ENCODE measurements at places on chromosomes 3 and 15.

DNA sequence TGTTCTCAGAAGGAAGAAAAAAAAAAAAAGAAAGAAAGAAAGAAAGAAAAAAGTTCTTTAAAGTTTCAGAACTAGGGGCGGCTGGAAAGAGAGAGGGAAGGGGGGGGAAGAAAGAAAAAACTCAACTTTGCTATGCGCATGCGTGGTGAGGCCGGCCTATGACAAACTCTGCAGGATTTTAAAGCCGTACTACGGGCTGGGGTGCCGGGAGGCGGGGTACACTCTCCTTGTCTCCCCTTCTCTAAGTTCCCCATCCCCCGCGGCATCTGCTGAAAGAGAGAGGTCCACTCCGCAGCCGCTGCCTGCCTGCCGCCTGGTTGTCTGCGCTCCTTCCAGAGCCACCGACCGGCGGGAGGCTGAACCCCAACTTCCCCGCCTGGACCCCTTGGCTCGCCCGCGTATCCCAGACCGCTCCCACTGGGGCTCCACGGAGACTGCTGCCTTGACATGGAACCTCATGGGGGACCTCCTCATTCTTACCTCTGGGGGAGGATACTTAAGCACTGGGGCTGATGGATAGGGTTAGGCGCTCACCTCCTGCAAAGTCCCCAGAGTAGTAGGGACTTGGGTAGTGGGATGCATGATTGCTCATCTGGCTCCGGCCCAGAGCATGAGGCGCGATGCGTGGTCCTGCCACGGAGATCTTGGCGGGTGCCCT is 1.4 kb upstream of the WNT5A start:
- peak; percentile 78 for DNase-seq

DNA sequence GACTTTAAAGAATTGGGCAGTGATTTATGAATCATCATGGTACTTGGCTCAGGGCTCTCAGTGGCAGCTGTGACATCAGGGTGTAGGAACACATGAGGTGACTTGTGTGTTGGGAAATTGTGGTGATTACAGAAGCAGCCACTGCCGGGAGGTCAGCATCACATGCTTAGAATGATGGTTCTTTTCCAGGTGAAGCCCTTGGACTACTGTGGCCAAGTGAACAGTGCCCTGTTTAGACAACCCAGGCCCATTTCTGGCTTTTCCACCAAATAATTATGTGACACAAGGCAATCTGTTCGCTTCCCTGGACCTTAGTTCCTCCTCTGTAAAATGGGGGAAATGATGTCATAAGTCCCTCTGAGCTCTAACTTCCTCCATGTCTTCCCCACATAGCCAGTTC is 139.7 kb upstream of the ROPN1 start:
- no peak for DNase-seq

DNA sequence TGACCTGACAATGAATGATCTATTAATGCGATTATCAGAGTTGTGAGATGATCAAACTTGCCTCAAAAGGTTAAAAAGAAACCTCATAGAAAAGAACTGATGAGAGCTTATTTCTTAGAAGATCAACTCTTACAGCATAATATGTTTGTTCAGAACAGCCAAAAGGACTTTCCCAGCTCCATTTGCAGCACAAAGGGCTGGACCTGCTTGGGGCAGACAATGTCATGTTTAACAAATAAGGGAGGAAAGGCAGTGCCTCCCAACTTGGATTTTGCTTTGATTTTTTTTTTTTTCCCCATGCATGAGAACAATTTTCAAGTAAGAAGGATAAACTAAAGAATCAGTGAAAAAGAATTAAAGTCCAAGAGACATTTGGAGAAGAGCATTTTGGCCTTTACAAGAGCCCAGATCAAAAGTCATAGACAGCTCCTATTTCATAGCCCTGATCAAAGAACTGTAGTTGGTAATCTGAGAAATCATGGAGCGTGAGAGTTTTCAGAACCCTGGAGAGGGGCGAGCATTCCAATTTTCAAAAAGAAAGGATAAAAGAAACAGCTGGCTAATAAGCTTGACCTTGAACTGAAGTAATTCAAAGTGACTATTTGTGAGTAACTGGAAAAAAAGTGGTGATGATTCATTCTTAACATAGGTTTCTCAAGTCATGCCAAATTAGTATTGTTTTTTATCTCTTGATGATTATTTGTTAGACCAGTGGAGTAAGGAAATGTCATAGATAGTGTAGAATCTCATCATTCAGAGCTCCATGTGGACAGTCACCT is 136.0 kb upstream of the CFAP20DC start:
- DNase-seq: peak; percentile 4

DNA sequence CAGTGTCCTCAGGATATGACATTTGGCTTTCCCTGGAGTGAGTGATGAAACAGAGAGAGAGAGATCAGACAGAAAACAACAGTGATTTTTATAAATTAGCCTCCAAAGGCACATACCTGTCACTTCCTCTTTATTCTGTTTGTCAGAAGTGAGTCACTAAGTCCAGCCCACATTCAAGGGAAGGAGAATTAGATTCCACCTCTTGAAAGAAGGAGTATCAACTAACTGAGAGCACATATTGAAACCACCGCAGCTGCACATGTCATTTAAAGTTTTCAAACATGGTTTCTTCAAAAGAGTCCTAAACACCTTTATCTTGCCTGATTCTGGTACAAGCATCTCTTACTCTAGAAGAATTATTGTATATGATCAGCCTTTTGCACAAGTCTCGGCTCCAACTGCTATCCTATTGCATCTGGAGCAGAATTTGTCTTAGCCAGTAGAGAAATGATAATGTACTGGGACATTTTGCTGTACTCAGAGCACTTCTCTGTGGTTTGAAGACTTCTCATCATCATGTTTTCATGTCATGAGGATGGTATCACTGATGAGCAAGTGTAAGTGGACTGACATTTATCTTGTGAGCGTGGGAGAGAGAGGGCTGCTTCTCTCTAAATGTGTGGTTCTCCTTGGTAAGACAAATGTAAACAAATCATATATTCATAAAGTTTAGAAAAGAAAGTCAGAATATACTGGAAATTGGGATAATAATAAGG is 338.9 kb upstream of the CFAP20DC start:
- DNase-seq: no peak

DNA sequence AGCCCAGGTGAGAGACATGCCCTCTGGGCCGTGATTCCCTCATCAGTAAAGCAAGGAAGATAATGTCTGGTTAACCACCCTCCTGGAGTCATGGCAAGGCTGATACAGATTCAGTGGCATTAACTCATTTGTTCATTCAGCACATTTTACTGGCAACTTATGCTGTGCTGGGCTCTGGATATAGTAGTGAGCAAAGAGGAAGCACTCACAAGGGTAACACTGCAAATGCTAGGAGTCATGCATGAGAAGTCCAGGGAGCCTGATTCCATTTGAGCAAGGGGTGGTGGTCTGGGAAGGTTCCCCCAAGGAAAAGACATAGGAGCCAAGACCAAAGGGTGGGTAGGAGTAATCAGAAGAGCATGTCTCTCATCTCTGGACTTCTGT is 50.2 kb downstream of the SMAD3 start:
- DNase-seq: no peak

DNA sequence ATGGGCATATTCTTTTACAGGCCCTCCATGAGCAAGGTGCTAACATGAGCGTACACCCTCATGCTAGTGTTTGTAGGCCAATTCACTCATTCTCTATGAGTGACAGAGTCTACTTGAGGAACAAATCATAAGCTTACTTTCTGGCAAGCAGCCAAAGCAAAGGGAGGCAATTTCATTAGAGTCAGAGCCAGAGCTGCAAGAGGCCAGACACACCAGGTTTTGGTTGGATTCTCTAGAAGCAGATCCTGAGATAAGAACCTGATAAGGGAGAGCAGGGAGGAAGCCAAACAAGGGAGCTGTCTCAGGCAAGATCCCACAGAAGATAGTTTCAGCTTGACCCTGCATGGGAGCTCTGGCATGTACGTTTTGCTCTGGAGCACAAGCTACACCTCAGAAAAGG is 214.1 kb upstream of the CTNNB1 start:
- no peak for DNase-seq

GRCh38 chr3:166071-166470 is 30.5 kb upstream of the CHL1 start:
- no peak for DNase-seq

DNA sequence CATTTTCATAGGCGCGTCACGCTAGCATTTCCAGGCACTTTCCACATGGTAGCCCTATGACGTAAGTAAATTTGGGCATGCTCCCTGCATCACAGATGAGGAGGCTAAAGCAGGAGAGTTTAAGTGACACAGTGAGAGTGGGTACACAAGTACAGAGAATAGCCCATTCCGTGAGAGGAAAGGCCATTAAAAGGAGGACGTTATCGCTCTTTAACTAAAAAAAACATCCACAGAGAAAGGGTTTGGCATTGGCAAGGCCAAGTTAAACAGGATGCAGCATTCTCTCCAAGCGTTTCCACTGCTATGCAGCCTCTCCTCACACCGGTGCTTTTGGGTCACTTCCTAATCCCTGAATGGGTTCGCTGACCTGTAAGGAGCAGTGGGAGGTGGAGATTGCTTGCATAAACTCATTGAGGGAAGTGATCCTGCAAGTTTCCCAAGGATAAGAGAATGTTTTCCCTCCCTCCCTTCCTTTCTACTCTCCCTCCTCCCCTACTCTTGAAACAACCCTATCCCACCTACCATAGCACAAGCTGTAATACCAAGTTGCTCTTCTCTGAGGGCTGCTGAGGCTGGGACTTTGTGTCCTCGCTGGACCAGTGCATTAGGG is 147.7 kb downstream of the VGLL4 start:
- DNase-seq: no peak

GRCh38 chr3:159831466-159831865 is 157.2 kb upstream of the IL12A start:
- no peak for DNase-seq

GRCh38 chr3:174596447-174596982 is 262.6 kb upstream of the NAALADL2 start:
- DNase-seq: no peak

DNA sequence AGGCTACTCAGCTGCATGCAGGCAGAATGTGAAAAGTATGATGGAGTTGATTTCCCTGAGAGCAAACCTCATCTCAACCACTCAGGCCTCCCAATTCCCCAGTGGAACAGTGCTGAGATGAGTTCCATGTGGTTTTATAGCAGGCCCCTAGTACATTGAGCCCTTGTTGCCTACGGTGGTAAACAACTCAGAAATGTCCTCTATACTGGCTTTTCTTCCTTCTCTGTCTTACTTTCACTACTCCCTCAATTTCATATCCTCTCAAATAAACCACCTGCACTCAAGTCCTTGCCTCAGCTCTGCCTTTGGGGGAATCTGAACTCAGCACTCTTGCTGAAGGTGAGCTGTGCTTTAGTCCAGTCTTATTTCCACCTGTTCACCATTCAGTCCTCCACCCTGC is 399.9 kb downstream of the PDCD6IP start:
- DNase-seq: no peak

DNA sequence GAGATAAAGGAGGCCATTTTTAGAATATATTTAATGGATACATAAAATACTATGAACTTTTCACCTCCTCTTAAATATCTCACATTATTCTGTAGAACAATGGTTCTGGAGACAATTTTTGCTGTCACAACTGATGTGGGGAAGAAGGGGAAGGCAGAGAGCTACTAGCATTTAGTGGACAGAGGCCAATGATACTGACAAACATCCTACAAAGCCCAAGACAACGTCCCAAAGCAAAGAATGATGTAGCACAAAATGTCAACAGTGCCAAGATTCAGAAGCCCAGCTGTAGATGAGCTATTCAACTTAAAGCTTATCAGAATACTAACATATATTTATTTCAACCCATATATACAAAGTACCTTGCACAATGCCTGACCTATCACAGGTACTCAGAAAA is 1069.4 kb downstream of the ROBO1 start:
- no peak for DNase-seq

- no peak for DNase-seq
Measured at GRCh38 chr15:96406701-96407100, 76.2 kb downstream of the NR2F2 start.

DNA sequence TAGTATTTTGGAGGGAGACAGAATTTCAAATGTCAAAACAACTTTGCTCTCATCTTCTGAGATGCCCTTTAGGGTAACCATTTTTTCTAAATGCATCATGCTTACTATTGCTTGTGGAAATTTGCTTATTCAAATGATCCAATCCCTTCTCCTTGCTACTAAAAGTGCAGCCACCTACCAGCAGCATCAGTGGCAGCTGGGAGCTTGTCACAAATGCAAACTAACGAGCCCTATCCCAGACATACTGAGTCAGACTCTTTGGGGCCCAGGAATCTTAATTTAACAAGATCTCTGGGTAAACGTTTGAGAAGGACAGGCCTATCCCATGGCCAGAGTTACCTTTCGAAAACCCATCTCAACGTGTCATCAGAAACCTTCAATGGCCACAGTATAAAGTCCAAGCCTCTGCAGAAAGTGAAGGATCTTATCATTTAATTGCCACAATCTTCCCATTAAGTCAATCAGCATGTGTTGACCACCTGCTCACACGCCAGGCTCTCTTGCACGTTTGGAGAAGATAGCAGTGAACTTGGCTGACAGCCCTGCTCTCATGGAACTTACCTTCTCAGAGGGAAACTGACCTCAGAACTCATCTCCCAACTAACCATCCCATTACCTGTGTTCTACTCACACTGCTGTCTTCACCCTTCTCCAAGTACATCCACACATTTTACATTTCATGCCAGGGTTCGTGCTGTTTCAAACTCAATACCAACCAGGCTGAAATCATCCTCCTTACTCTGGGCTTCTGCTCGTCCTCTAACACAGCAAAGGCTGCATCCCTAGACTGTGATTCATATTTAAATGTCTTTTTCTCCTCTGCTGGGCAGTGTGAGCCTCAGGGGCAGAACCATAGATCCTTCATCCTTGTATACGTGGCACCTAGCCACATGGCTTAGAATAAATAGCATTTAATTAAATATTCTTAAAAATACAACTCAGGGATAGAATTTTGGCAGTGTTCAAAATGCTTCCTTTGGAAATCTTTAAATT is 24.8 kb upstream of the VGLL4 start:
- no peak for DNase-seq

DNA sequence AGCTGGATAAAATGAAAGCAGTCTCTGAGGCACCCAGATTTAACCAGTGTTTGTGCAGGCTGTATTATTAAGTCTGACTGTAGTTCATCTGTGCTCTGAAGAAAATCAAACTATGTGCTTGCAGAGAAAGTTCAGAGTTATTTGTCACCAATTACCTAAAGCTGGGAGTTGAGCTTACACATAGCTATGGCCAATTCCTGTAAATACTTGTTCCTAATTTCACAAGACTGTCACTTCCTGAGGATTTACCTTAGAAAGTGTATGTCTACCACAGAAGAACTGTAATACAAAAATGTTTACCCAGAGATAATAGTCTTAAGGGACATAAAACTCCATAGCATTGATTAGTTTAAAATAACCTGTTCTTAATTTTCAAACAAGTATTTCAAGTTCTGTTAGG is 628.4 kb upstream of the TGFBR2 start:
- no peak for DNase-seq

- DNase-seq: peak; percentile 56
Measured at GRCh38 chr15:63015618-63016017, 26.9 kb upstream of the TPM1 start.

GRCh38 chr3:44954962-44955361 is 21.0 kb downstream of the ZDHHC3 start:
- peak; percentile 34 for DNase-seq

DNA sequence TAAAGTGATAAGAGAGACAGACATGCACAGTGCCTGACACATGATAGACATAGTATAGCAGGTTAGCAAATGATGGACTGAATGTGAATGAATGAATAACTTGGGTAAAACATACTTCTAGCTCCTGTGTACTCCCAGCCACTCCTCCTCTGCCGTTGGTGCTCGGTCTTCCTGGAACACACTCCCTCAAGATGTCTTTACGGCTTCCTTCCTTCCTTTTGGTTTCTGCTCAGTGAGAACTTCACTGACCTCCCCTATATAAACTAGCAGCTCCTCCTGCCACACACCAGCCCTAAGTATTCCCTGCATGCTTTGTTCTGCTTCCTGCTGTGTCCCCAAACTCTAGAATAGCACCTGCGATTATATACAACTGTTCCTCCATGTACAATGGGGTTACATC is 50.2 kb downstream of the RAD54L2 start:
- DNase-seq: no peak

Data from fibroblast of gingiva (primary cell).